Immature natural killer cell (primary cell): ENCODE measurements at places on chromosomes 1 and 21.

DNA sequence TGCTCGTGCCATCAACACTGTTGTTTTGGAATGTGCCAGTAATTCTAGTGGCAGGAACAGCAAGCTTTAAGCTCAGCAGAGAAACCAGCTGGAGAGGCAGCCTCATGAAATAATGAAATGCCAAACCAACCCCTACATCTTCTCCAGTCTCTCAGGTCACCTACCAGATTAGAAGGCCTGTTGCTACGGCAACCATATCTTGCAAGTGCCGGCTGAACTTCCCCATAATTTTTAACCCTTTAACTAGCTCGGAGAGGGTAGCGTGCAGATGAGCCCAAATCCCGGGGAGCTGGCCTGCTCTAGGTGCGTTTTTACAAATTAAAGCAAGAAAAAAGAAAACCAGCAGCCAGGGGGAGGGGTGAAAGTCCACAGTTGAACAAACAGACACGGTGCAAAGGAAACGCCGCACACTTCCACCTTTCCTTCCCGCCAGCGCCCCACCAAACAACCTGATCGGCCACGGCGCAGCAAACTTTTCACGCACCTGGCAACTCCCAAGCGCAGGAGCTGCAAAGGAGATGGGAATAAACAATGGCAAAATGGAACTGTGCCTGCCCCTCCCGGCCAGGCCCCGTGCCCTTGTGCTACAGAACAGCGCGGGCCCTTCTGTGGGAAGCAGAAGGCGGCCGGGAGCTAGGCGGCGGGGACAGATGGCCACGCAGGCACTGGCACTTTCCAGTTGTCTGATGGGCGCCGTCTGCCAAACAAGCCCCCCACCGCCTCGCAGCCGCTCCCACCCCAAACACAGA is 50.1 kb downstream of the SSBP3 start:
- DNase-seq = no peak

GRCh38 chr1:170133766-170134495 is 11.8 kb upstream of the NTMT2 start:
- DNase-seq = no peak

GRCh38 chr1:192632188-192632587 is 3.8 kb upstream of the RGS13 start:
- no peak for DNase-seq

DNA sequence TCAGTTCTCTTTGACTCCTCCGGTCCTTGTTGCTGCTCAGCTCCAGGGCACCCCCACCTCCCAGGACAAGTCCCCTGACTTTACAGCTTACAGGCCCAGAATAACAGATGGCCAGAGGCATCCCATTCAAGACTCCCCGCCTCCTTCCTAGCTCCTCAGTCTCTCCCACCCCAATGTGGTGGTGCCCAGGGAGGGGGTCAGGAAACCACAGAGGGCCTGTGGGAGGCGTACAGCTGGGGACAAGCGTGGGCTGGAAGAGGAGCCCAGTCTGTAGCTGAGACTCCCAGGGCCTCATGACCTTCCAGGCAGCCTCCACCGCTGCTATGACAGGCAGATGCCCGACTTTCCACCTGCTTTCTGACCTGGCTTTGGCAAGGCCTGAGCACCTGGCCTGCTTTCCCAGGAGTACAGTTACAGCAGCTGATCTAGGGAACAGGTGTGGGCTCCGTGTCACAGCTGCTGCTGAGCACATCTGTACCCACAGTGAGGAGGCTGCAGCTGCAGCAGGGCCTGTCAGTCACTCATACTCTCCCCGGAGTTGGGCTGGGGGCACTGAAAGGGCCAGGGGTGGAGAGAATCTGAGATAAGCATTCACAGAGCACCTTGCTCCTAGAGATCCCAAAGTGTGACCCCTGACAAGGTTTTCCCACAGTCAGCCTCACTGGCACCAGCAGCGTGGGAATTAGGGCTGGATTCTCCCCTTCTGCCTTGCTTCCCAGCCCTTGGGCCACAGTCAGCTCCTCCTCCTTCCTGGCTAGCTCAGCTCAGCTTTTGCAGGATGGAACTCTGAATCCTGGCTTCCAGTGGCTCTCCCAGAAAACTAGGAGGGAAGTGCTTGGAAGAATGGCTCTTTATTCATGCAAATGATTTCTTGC is 7.1 kb upstream of the NAV1 start:
- no peak for DNase-seq

GRCh38 chr1:68320349-68320748 is 88.0 kb upstream of the WLS start:
- no peak for DNase-seq
